Umbilical cord (tissue), 2 donors: ENCODE measurements at places on chromosomes 3 and 15.

GRCh38 chr3:172174513-172175253 is 135.3 kb downstream of the FNDC3B start:
- DNase-seq = no peak

DNA sequence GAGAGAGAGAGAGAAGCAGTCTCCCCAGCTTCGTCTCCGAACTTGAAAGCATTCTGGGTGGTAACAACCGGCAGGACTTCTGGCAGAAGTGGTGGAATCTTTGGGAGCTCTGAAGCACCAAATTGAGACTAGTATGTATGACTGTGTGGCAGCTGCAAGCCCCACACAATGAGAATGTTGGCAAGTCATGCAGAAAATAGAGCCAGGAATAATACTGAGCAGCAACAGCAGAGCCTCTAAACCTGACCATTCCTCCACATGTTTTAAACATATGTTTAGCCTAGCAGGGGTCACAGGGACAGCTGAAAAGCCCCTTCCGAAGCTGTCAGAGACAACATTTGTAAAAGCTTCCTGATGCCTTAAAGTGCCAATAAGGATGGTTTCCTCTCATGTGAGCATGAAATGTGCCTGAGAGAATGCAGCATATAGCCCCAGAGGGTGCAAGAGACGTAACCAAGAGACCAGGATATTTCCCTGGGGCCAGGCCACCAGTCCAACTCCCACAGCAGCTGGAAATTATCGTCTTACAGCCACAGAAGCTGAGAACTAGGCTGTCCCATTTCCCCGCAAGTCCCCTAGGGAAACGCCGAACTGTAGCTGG is 178.6 kb upstream of the CCDC54 start:
- DNase-seq = peak; percentile 52

DNA sequence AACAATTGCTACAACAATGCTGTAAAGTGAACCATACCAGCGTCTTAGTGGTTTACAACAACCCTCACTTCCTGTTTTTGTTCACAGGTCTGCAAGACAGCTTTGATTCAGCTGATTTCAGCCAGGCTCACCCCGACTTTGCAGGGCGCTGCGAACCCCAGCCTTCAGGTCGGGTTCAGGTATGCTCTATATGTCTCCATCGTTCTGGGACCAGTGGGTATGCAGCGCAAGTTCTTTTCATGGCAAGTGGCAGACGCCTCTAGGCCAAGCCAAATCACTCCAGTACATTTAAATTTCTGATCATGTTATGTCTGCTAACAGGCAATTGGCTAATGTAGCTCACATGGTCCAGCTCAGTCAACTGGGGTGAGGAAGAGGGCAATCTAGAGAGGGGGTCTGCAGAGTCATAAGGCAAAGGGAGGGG is 52.4 kb upstream of the RGMA start:
- no peak for DNase-seq

DNA sequence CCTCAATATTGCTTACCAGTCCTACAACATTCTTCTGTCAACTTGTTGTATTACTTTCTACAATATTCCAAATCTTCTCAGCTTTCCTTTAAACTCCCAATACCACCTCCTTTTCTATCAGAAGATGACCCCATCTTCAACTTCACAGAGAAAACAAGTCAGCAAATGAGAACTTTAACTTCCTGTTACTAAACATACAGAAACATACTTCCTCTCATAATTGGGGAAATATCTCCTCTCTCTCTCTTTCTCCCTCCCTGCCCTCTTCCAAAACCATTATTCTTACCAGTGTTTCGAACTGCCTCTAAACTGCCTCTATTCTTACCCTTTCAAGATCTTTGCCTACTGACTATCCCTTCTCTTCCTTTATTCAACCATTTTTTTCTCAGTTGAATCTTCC is 1.8 kb upstream of the SNAP23 start:
- DNase-seq = no peak

DNA sequence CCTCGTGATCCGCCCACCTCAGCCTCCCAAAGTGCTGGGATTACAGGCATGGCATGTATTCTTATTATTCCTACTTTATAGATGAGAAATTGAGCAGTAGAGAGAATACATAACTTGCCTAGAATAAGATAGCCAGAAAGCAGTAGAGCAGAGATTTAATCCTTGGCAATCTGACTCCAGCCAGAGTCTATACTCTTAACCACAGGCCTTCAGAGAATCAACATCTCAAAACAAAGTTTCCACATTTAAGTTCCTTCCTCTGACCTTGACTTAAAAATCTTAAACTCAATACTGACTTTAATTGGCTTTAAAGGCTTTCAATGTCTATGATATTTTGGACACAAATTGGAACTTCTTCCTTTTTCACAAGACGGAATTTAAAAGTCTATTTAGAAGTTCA is 37.1 kb downstream of the ZNF106 start:
- no peak for DNase-seq

DNA sequence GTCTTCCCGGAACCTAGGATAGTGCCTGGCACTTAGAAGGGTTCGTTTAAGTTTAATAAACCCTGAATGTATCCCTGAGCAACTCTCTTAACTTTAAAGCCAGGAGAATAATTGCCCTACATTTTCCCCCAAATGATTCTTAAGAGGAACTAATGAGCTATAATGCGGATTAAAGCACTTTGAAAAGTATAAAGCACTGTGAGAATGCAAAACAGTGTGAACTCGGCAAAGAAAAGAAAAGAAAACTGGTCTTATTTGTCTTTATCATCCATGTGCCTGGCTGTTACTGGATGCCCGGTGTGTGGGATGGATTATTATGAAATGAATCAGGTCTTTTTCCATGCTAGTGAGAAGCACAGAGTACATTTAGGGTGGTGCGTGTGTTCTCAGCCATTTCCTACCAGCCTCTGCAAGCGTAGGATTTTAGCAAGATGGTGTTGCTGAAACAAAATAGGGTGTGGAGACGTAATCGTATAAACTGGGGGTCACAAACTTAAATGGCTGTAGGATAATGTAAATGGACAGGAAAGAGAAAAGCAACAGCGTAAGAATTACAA is 983 bp downstream of the KBTBD12 start:
- DNase-seq = no peak

DNA sequence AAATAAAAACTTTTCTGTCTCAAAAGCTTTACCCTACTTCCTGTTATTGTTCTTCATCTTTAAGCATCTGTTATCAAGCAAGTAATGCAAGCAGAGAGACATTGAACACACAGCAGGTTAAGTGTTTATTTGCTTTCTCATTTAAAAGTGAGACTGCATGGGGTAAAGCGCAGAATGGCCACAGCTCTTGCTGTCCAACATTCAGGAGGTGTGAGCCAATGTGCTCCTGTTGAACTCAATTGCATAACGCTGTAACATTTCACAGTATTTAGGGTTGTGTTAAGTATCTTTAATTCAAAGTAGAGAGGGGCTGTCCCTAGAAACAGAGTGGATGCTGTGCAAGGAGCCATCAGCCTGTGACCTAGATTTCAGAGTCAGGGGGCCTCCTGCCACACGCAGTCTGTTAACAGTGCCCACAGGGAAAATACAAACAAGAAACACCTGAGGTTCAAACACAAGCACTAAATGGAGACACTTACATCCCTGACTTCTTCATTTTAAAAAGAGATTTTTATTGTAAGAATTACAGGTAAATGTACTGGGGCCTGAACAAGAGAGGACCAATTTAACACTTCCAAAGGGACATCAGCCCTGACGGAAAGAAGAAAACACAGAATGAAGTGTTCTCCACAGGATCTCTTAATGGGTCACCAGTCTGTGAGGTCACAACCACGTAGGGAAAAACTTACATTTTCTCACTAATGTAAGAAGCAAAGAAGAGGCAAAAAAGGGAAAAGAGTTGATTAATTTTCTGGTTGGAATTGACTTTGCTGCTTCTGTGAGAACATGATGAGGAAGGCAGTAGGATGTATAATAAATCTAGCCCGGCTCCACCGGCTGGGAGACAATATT is 815.1 kb downstream of the VGLL3 start:
- DNase-seq = no peak

DNA sequence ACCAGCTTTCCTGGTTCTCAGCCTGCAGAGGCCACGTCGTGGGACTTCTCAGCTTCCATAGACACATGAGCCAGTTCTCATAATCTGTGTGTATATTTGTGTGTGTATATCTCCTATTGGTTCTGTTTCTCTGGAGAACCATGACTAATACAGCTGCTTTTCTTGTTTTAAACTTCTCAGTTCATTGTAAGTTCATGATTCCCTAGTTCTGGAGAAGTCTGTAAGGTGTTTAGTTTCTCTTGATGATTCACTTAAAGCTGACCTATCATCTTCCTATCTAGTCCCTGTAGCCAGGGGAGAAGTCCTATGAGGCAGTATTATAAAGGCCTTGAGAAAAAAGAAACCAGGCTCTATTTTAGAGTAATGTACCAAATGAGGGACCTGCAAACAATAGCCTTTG is 147.7 kb downstream of the RYR3 start:
- no peak for DNase-seq

- no peak for DNase-seq
Observed at GRCh38 chr3:47228088-47228487, 54.5 kb downstream of the KIF9 start.

- peak; percentile 66 for DNase-seq
Observed at GRCh38 chr3:146050691-146051090, 110.3 kb downstream of the PLOD2 start.

DNA sequence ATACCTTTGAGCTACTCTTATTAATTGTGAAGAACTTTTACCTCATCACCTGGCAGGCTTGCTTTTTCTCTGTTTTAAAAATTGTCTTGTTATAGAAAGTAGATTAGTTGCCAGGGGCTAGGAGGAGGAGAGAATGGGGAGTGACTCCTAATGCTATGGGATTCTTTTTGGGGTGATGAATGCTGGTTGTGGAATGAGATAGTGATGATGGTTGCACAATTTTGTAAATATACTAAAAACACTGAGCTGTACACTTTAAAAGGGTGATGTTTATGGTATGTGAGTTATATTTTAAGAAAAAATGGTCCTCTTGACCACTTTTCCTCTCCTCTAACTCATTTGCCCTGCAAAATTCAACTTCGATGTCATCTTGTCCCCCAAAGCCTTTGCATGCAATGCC is 31.8 kb upstream of the LRIG1 start:
- no peak for DNase-seq

GRCh38 chr3:136658946-136659682 is 93.1 kb downstream of the STAG1 start:
- DNase-seq = peak; percentile 63

DNA sequence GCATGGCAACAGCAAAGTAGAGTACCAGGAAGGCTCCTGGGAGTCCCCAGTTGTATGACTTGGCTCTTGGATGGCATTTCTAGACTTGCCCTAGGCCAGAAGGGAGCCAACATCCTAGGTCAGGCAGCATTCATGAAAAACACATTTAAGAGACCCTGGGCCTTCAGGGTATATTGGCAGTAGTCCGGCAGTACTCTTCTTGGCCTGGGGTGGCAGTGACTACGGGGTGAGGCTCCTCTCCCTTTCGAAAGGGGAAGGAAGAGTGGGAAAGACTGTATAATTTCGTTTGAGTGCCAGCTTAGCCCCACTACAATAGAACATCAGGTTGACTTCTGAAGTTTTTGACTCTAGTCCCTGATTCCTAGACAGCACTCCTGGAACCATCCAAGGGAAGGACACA is 136.4 kb downstream of the ZIC4 start:
- no peak for DNase-seq

DNA sequence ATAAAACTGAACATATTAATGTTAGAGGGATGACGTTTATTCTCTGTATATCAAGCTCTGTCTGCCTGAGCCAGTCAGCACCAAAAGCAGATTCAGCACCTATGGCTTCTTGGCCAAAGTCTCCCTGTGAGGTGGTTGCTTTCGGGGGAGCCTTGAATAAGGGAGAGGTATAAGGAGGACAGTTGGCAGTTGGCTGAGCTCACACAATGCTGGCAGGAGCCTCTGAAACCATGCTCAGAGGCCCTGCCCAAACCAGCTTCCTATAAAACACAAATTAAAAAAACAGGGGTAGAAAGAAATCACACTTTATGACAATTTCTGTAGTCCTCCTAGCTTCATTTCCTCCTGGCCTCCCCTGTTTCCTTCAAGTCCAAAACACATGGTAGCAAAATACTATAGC is 18.8 kb downstream of the ARHGEF3 start:
- no peak for DNase-seq

DNA sequence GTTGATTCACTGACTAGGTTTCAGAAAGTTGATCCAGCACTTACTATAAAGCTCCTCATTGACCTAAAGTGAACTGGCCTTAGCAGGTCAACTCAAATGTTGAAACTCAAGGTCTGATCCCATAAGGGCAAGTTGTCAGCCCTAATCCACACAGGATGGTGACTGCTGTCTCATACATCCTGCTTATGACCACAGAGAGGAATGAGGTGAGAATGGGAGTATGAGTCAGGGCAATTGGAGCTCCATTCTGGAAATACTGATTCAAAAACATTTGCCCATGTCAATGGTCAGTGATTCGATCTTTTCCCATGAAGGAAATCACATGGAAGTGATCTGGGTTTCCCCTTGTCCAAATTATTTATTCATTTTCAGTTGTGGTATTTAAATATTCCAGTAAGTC is 78.7 kb downstream of the ZNF385D start:
- no peak for DNase-seq

GRCh38 chr3:37944391-37944842 is 46.2 kb upstream of the VILL start:
- no peak for DNase-seq

DNA sequence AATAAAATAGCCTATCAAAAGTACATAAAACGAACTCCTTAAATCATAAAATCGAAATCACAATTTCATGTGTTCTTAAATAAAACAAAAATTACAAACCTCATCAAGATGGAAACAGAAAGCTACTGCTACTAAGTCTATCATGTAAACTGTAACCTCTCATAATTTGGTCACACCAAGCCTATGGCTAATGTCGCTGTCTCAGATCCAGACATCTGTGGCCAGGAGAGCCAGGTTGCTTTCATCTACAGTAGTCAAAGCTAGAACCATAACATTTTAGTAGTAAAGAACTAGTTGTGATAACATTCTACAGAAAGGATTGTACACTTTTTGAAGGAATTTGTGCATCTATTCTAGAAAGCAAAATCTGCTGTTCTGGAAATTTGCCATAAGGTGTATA is 197.4 kb upstream of the MBNL1 start:
- DNase-seq = no peak

- DNase-seq = no peak
Observed at GRCh38 chr3:43194490-43195114, 88.7 kb upstream of the POMGNT2 start.

DNA sequence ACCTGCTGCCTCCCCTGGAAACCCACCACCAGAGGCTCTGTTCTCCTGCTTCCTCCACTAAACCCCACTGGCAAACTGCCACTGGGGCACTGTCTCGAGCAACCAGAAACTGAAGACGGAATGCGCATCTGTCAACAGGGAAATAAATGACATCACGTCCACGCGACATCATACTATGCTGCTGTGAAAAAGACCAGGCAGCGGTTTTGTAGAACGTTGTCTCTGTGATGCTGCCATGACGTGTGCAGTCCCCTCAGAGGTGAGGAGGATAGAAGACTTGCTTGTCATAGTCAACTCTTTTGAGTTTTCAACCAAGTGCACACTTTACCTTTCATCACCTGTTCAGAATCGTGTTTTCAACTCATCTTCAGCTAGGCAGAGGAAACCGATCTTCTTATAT is 203.0 kb upstream of the IGF1R start:
- DNase-seq = no peak

GRCh38 chr3:52705438-52705687 is 228 bp downstream of the GLT8D1 start:
- DNase-seq = no peak
